ENCODE measurements at places on chromosomes 2 and 18. TPM values are rescaled to one million over a fixed set of nuclear protein-coding genes. Genes with fewer than 3 reads are reported as not detected.

DNA sequence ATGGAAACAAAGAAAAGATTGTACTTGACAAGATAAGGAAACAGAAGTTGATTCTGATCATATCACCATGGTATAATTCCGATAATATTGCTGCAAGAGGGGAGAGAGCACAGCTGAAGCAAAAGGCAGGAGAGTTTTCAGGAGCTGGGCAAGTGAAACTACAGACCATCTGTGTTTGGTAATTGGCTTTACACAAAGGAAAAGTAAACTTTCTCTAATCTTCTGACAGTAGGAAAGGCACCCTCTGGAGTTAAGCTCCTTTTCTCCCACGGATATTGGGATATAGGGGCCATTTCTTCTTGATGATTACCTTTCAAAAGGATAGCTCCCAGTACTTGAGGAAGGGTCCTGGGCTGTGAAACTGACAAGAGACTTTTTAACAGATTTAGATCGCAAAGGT, 29.9 kb upstream of the REG3A start:
- DNase-seq: no peak

DNA sequence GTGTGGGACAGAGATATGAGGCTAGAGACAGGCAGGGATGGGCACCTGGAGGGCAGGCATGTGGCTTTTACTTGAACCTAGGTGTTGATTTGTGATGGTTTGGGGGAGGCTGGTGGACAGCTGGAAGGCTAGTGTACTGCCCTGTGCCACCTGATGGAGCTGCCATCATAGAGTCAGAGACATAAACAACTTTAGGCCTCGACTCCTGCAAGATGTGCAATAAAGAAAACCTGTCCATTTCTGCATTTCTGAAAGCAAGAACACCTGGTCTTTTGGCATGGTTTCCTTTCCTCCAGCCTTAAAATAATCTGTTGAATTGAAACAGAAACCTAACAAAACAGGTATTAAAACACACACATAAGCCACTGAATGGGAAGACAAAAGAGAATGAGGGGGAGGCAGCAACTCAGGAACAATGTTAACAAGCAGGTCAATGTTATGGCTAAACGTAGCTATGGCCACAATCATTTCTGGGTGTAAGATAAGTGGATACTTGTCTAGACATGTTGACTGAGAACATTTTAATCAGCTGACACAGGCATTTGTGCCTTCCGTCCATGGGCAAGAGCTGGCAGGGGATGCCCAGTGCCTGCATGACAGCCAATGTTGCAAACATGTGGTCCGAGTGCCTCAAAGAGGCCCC, 87.8 kb downstream of the KCTD1 start:
- no peak for DNase-seq

- no peak for DNase-seq
These were observed 301.6 kb upstream of the STON1 start for GRCh38 chr2:48228345-48228684.

DNA sequence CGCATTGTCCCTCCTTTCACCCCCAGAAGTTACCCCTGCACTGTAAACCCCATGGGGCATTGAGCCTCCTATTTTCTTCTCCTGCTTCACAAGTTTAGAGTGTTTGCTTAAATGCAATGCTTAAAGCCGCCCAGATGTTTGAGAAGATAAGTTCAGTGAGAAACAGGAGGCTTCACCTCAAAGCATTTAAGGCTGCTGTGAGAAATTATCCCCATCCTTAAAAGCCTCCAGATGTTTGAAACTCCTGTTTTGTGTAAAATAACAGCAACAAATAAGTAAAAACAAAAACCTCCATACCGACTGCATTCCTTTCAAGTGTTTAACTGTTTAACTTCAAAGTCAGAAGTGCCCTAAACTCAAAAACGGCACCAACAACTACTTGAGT, 81.8 kb downstream of the RTP5 start:
- DNase-seq: no peak

GRCh38 chr18:27121108-27121507, 64.0 kb downstream of the CHST9 start:
- DNase-seq: no peak

GRCh38 chr18:47422524-47422923, 171.1 kb upstream of the SKOR2 start:
- DNase-seq: no peak

GRCh38 chr2:176118601-176119339, 2.2 kb downstream of the HOXD10 start:
- no peak for DNase-seq

GRCh38 chr2:82694431-82694830, 1764.6 kb downstream of the SUCLG1 start:
- DNase-seq: no peak

- no peak for DNase-seq
These were observed 28.6 kb downstream of the SH3RF3 start for GRCh38 chr2:109157563-109158105.

GRCh38 chr2:160253440-160254188, 53.5 kb upstream of the ITGB6 start:
- no peak for DNase-seq

DNA sequence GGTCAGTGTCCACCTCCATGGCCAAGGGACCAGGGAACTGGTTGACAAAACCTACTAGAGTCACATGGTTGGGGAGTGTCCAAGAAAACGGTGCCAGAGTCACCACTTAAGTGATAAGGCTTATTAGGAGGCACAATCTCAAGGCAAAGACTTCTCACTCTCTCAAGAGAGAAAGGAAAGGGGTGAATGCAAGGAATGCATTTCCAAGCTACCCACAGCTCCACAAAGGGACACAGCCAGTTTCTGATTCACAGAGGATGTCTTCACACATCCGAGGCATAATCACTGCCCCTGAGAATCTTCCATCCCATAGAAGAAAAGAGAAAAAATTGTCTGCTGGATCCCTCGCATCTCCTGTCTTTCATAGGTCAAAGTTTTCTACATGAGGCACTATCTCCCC, 269.3 kb downstream of the TNS1 start:
- DNase-seq: no peak

GRCh38 chr18:76426737-76427305, 68.2 kb downstream of the ZNF516 start:
- peak; percentile 60 for DNase-seq

GRCh38 chr2:156539086-156539860, 103.1 kb downstream of the GPD2 start:
- DNase-seq: no peak

DNA sequence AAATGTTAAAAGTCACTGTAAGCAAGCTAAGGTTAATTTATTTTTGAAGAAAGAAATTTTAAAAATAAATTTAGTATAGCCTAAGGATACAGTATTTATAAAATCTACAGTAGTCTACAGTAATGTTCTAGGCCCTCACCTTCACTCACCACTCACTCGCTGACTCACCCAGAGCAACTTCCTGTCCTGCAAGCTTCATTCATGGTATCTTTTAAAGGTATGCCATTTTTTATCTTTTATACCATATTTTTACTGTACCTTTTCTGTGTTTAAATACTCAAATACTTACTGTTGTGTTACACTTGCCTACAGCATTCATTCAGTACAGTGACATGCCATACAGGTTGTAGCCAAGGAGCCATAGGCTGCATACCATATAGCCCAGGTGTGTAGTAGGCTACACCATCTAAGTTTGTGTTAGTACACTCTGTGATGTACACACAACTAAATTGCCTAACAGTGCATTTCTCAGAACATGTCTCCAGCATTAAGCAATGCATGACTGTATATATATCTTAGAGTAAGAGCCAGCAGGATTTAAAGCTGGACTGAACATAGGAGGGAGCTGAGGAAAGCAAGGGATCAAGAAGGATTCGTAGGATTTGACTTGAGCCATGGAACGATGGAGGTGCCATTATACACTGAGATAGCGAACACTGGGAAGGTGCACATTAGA, 83.1 kb upstream of the KLF7 start:
- no peak for DNase-seq

- DNase-seq: no peak
These were observed 36.0 kb downstream of the SLC14A2 start for GRCh38 chr18:45651275-45651674.

The GULP1 gene
- 10.5 TPM for total RNA-seq

The AP1S3 gene
- 3.5 TPM for total RNA-seq

The GPR45 gene
- total RNA-seq: not detected

The DAW1 gene
- not detected for total RNA-seq

The RAMP1 gene
- 275 TPM for total RNA-seq

The PARD6G gene
- total RNA-seq: 2.8 TPM

The ARHGEF4 gene
- 8.1 TPM for total RNA-seq

The SIX2 gene
- 1.1 TPM for total RNA-seq

The PROKR1 gene
- not detected for total RNA-seq
